Fibroblast of skin of right quadriceps (primary cell): ENCODE measurements at places on chromosomes 1 and 21.

- DNase-seq: peak; percentile 21
These were observed 15.1 kb downstream of the LCA5L start for GRCh38 chr21:39430457-39430856.

DNA sequence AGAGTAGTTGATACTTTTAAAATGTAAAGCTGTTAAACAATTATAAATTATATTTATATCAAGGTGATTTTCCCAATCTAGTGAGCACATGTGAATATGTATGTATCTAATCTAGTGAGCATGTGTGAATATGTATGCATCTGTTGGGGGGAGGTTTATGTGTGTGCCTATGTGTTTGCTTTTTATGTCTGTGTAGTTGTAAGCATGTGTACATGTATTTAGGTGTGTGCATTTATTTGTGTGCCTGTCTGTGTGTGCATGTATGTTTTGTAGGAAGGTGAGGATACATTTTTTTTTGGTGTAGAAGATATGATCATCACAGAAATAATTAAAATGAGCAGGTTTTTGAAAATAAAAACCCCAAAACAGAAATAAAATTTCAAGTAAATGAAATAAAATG lies 318.9 kb upstream of the CHRM3 start:
- DNase-seq: no peak

GRCh38 chr1:158830904-158831507 lies at the start of gene MNDA:
Gene MNDA (plus strand): TSS chr1:158831351. CDS start chr1:158842154, 10,803 bp downstream.
- DNase-seq: no peak

DNA sequence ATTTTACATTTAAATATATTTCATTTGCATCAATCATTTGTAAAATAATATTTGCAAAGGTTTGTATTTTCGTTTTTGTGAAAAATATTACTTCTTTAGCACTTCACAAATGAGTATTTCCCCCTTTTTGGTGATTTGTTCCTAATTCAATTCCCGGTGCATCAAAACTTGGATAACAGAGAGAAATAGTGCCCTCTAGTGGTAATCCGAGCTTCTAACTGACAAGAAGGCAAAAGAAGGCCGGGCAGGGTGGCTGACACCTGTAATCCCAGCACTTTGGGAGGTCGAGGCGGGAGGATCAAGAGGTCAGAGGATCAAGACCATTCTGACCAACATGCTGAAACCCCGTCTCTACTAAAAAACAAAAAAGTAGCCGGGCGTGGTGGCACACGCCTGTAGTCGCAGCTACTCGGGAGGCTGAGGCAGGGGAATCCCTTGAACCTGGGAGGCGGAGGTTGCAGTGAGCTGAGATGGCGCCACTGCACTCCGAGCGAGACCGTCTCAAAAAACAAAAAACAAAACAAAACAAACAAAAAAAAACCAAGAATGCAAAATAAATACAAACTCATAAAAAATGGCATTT lies 137.7 kb downstream of the COL11A1 start:
- peak; percentile 62 for DNase-seq

- DNase-seq: no peak
These were observed 77.9 kb upstream of the TNFSF4 start for GRCh38 chr1:173285048-173285447.

- DNase-seq: no peak
These were observed 63.0 kb downstream of the PROX1 start for GRCh38 chr1:214050513-214051401.

DNA sequence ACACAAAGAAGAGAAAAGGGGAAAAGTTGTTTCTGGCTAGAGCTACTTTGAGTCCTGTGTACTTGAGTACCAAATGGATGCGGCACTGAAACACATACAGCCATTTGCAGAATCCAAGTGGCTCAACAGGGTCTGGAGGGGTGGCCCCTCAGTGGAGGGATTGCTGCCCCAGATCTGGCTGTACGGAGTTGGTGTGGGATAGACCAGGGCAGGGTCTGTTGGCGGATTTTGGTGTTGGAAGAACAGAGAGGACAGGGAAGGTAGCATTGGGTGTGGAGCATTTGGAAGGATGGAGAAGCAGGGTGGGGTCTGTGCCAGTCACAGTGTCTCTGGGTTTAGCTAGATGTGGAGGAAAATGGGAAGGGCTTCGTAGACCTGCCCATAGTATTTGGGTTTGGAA lies 220.5 kb downstream of the CAMTA1 start:
- DNase-seq: no peak

GRCh38 chr1:244920911-244921761 lies 56.8 kb upstream of the HNRNPU start:
- no peak for DNase-seq

DNA sequence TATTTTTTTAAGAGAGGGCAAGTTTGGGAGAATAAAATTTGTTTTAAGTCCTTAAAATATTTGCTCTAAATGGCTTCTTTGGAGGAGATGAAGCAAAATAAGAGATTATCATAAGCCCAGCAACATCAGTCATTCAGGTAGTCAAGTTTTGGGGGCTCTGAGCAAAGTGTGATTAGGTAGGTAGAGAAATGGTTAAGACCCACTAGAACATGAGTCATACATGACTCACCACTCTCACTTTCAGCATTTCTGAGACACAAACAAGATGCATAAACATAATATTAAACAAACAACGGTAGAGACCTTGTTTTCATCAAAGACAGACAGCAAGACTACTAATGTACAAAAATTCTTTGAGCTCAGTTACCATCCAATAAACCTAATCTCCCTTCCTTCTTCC lies 272.2 kb downstream of the LMO4 start:
- no peak for DNase-seq
